ENCODE measurements at places on chromosomes 6 and 20.

GRCh38 chr20:52975029-52975732 is 3.0 kb downstream of the TSHZ2 start:
- no peak for DNase-seq

GRCh38 chr6:35080821-35081425 is 60.2 kb downstream of the TCP11 start:
- DNase-seq, result no peak

DNA sequence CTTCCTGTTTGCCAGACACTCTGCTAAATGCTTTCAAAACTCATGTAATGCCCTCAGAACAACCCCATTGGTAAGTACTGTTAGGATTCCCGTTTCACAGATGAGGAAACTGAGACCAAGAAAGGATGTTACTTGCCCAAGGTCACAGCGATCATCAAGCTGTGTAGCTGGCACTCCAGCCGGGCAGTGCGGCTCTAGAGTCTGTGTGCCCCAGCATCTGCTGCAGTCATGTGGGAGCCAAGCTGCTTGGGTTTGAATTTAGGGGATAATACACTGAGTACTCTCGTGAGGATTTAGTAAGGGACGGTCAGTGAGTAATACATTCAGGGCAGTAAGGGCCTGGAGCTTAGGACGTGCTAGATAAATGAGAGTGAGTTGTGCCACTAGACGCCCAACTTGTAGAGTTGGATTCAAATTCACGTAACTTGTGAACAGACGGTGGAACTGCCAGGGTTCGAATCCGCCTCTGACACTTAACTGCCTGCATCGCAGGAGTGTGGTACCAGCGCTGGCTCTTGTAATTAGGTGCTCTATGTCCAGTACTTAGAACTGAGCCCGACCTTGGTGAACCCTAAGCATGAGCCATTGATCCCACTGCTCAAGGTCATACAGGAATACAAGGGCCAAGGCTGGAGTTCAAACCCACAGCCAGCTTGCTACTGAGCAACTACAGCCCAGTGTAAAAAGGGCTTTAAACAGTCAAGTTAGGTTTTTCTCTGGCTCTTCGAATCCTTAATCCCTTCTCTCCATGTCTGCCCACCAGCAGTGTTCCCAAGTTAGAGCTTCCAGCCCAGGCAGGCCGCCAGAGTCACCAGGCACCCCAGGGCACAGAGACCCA is 70.2 kb downstream of the EYA2 start:
- DNase-seq, result no peak

DNA sequence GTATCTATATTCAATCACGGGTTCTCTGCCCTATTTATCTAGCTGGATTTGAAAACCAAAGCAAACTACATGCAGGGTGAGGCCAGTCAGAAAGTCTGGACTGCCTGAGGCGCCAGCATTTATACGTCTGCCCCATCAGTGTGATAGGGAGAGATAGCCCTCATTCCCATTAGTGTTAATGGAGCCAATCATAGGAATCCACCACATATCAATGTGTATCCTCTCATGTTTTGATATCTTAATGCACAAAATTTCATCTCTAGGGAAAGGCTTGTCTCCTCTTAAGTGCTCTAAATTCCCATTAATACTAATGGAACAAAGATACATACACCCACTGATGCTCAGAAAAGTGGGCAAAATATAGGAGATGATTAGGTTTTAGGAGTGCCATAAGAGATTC is 376.2 kb downstream of the BTBD3 start:
- DNase-seq, result no peak

DNA sequence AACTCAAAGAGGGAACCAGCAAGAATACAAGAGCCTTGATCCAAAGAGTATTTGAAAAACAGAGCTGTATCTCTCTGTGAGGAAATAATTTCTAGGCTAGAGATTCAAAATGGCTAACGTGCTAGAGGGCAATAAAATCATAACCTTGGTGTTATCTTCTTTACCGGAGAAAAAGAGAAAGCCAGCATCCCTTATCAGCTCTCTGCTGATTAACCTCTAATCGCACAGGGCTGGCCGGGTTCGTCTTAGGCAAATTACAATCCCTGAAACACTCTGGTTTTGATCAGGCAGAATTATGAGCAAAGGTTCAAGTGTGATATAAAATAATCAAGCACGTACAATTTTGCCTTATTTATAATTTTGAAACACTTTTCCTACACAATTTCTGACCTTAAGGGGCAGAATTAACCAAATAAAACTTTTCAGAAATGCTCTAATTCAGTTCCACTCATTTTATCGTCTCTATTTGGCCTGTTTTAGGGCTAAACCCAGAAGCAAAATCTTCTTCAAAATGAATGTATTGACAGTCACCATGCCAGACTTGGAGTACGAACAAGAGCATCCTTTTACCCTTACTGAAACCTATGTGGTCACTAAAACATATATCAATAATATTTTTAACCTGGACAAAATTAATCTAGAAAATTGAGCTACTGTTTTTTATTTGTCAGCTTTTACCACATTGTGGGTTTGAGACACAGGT is 13.7 kb downstream of the PSMB9 start:
- DNase-seq, result no peak

DNA sequence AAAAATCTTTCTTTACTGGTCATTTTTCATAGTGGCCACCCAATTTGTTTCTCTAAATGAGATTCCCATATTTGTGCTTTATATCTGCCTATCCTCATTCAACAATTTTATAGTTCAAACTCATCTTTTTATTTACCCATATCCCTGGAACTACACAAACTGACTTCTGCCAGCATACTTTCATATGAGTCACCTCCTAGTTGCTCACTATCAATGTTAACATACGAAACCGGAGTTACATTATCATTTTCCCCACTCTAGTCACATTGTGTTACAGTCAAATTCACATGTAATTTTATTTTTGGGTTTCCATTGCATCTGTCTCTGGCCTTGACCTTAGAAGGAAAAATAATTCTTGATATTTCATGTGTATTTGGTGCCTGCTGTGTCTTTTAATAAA is 499.4 kb downstream of the MAFB start:
- no peak for DNase-seq

- DNase-seq, result no peak
Measured at GRCh38 chr6:19998541-19998940, 161.4 kb downstream of the ID4 start.

GRCh38 chr6:97626671-97627441 is 343.8 kb upstream of the MMS22L start:
- no peak for DNase-seq

DNA sequence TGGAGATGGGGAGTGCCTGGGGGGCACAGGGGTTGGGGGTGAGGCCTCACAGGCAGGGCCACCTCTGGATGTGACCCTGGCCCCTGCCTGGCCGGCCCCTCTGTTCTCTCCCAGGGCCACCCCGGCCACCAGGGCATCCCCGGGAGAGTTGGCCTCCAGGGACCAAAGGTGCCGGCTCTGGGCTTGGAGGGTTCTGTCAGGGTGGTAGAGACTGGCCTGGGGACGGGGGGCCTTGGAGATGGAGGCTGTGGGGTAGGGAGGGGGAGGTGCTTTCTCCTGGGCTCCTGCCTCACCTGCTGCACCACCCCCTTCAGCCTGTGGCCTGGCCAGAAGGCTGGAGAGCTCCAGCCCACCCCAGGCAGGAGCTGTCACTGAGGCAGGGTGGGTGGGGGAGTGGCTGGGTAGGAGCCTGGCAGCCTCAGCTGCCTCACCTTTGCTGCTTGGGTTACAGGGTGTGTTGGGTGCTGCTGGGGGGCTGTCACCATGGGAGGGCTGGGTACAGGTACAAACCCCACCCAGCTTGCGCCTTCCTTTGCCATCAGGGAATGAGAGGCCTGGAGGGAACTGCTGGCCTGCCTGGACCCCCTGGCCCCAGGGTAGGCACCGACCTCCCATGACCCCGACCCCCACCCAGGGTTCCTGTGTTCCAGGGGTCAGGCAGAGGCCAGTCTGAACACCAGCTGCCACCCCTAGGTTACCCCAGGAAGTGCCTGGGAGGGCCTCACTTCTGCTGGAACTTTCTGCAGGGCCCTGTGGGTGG is 32.7 kb downstream of the COL20A1 start:
- no peak for DNase-seq

DNA sequence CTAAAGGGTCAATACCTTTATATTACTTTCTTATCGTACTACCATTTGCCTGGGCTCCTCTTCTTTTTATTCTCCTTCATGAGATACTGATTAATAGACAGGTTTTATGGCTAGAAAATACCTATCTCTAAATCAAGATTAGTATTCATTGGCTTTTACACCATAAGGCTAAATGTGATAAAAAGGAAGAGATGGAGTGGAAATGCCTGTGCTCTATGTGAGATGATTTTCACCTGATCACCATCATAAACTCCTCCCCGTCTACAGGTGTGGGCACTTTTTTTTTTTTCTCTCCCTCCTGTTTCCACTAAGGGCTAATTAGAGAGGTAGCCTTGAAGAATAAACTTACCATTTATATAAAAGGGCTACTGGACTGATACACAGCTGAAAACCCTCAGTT is at the start of gene GLYATL3:
Gene GLYATL3, plus strand, starts transcription at position 301 of the 400 bp plus-strand sequence. CDS start 12,068 bp downstream, outside the sequence.
- no peak for DNase-seq

DNA sequence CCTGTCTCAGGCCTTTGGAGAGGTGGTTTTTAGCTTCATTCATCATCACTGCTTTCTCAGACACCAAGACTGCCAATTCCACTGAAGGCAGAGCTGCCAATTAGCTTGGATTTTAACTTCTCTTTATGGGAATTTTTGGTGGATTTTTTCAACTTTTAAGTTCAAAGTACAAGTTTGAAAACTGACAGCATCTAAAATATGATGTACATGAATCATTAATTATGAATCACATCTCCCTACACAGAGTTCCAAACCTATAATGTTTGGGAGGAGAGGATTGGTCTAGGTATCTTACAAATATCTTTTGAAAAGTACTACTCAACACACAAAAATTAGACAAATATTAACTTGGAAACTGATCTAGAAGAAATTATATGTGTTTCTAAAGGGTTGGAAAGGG is 25.5 kb downstream of the CNKSR3 start:
- no peak for DNase-seq

DNA sequence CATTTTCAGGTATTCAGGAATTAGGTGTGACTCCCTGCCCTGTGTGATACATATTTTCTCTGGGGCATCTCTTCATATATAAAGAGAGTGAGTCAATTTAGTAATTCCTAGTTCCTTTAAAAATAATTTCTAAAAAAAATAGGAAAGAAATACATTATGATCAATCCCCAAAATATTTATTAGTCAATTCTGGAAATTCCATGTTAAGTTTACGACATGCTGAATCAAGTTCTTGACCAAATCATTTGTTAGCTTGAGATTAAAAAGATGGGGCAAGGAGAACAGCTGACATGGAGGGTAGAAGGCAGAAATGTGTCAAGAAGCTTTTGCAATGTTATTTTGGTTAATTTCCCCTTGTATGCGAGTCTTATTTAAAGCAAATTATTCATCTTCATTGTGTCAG is 22.7 kb upstream of the PRDM1 start:
- DNase-seq, result no peak

DNA sequence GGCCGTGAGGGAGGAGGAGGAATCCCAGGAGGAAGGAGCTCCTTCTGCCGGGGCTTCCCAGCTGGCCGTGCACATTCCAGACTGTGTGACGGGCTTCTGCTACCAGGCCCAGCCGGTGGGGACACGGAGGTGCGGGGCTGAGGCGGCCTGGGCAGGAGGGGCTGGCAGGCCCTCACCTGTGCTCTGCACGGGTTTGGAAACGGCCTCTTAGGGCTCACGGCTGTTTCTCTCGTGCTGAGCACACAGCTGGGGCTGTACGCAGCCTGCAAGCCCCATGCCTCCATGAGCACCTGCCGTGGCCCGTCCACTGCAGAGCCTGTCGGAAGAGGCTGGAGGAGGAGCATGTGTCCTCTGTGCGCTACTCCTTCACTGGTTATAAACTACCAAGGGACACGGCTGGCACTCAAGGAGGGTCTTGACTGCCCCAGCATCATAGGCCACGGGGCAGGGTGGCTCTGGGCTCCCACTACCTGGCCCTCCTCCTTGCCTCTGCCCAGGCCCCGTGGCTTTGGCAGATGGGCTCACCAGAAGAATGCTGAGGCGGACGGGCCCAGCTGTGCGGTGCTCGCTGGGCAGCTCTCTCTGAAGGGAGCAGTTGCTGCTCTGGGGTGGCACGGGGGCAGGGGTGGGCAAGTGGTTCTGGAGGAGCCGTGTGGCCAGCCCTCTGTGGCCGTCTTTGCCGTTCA is 15.8 kb downstream of the NPEPL1 start:
- DNase-seq, result peak; percentile 5

DNA sequence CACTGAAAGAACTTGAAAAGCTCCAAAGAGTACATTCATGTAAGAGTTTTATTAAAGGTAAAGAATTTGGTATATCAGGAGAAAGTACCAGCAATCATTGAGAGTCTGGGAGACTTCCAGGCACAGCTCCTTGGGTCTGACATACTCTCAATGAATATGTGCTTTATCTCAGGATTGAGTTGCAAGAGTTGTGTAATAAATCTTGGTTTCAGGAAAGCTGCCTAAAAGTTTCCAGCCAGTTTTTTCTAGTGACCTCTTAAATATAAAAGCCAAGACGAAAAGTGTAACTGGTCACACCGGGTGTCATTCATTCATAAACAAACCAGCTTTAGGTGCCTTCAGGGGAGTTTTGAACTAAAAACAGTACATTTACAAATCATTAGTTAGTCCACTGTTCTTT is 21.6 kb upstream of the GJA1 start:
- DNase-seq, result no peak

DNA sequence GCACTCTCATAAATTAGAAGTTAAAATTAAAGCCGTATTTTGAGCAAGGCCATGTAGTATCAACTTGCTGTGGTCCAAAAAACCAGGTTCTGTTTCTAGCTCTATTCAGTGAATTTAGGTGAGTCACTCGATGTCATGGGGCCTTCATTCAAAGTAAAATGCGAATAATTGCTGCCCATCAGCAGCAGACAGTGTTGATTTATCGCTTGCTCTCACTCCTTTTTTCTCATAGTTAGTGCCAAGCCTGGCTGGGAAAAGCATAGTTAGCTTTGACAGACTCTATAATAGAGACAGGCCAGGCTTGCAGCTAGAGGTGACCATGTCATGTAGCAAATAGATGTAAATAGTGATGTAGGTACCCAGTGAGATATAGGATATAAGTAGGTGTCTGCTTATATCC is 136.0 kb downstream of the EDN1 start:
- no peak for DNase-seq

- DNase-seq, result no peak
Measured at GRCh38 chr6:19478992-19479391, 358.2 kb upstream of the ID4 start.

DNA sequence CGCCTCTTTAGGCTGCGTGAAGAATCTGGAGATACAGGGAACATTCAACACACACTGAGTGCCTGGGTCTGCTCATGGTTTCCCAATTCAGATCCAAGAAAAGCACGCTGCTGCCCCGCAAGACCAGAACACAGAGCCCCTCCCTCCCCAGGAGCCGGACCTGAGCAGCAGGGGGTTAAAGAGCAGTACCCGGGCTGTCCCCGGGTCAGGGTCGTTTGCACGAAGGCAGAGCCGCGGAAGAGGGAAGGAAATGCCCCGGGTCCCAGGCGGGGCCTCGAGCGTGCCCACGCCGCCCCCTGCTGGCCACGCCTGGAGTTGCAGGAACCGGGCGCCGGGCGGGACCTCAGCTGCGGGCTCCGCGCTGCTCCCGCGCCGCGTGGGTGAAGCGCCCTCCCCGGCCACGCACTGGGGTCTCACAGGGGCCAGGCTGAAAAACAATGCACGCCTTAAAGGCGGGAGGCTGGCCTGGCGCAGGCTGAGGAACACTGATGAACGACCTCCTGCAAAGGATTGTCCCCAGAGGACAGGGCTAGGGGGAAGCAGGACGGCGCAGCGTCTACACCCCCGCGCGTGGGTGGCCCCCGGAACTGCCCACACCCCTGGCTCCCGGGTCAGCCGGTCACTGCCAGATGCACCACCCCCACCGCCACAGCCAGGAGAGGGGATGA is 48.9 kb downstream of the ANKRD60 start:
- DNase-seq, result peak; percentile 75

- no peak for DNase-seq
Measured at GRCh38 chr20:51631011-51631950, 88.8 kb upstream of the NFATC2 start.

GRCh38 chr20:63742381-63743024 is 2.9 kb downstream of the SLC2A4RG start:
- no peak for DNase-seq

Measured in memory B cell (primary cell).